Breast epithelium (tissue), 4 donors: ENCODE measurements at places on chromosomes 3 and 15. TPM values are rescaled to one million over a fixed set of nuclear protein-coding genes. Genes with fewer than 3 reads are reported as not detected.
A peak's percentile ranks its signal among the peaks of the same experiment; 100 is the strongest.

RPUSD2 gene
- 7.2 TPM for total RNA-seq

USP50 gene
- 1.3 TPM for total RNA-seq

DNA sequence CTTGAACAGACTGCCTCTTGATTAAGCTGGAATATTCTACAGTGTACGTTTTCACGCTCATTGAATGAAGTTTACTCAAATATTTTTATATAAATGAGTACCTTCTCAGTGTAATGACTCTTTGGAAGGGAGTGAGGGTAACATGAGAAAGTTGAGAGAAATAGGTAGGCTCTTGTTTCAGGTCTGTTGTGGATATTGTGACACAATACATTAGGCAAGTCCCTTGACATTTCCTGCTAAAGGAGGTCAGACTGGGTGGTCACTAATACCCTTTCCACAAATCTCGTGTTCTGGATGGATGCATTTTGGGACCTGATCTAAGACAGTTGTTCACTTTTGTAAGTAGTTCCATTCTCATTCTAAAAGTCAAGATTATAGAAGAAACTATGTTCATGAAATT lies 324.8 kb upstream of the AZI2 start:
- H3K4me1 ChIP-seq: no peaks in the 10 kb centered on the region
- no peaks in the 10 kb centered on the region for H3K27me3 ChIP-seq
- no peak for DNase-seq
- H3K27ac ChIP-seq: no peak overlapping the region

ELL3 gene
- 9.0 TPM for total RNA-seq

GRCh38 chr15:71393383-71393782 lies 278.1 kb downstream of the THSD4 start:
- no peaks in the 10 kb centered on the region for H3K4me1 ChIP-seq
- no peak overlapping the region for H3K27ac ChIP-seq
- DNase-seq: no peak
- no peak overlapping the region for H3K4me3 ChIP-seq
- no peaks in the 10 kb centered on the region for H3K27me3 ChIP-seq

- no peaks in the 10 kb centered on the region for H3K27me3 ChIP-seq
- H3K4me3 ChIP-seq: no peak overlapping the region
- H3K27ac ChIP-seq: no peak overlapping the region
- no peaks in the 10 kb centered on the region for H3K36me3 ChIP-seq
- peaks cover 10% of the 10 kb centered on the region for H3K4me1 ChIP-seq
Measured at GRCh38 chr15:78156653-78157052, 7.5 kb downstream of the IDH3A start.

DNA sequence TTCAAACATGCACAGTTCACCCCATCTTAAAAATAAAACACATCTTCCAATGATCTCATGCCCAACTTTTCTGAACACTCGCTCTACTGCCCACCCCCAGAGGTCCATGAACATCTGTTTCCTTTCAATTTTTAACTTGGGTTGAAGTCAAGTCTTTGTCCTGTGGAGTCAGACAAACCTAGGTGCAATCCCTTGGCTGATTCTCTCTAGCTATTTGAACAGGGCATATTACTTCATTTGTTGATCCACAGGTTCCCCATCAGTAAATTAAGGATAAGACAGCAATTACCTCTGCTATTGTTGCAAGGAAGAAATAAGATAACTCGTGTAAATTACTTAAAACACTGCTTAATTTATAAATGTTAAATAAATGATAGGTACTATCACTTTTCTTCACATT lies 180.1 kb downstream of the CNTN3 start:
- no peak for DNase-seq
- no peaks in the 10 kb centered on the region for H3K27me3 ChIP-seq
- H3K4me1 ChIP-seq: no peaks in the 10 kb centered on the region
- no peak overlapping the region for H3K4me3 ChIP-seq
- H3K27ac ChIP-seq: no peak overlapping the region
- H3K36me3 ChIP-seq: no peaks in the 10 kb centered on the region

DNA sequence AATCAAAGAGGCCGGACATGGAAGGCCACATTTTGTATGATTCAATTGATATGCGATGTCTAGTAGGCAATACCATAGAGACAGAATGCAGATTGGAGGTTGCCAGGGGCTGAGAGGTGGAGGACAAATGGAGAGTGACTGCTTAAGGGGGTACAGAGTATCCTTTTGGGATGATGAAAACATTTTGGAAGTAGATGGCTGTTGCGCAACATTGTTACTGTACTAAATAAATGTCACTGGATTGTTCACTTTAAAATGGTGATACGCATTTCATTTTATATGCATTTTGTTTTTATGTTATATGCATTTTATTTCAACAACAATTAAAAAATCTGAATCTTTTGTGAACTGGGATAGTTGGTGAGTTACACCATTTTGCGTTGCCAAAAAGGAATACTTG lies 99.7 kb upstream of the AGBL1 start:
- DNase-seq: no peak
- no peaks in the 10 kb centered on the region for H3K4me1 ChIP-seq
- H3K27me3 ChIP-seq: peaks cover 2% of the 10 kb centered on the region
- no peak overlapping the region for H3K27ac ChIP-seq
- no peaks in the 10 kb centered on the region for H3K36me3 ChIP-seq

GRCh38 chr15:83199288-83199687 lies 8.3 kb downstream of the HDGFL3 start:
- no peak overlapping the region for H3K27ac ChIP-seq
- H3K4me1 ChIP-seq: no peaks in the 10 kb centered on the region
- H3K27me3 ChIP-seq: no peaks in the 10 kb centered on the region
- H3K4me3 ChIP-seq: no peak overlapping the region

HRH1 gene
- total RNA-seq: 3.9 TPM

EEFSEC gene
- 13.9 TPM for total RNA-seq

GOLGA8J gene
- not detected for total RNA-seq

CLDN1 gene
- total RNA-seq: 51.8 TPM

DNA sequence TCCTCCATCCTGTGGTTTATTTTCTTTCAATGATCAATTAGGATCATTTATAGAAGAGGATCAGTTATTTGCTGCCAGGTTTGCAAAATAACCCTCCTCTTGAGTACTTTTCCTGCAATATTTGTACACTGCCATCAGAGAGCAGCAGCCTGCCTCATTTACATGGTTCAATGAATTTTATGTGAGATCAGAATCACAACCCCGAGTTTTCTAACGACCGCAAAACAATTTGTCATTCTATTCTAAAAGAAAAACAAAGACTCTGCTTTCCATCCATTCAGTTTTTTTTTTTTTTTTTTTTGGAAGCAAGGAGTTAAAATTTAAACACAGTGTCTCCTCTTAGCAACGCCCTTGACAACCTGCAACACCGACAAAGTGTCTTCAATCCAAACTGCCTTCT lies 146.9 kb downstream of the RAB11A start:
- no peaks in the 10 kb centered on the region for H3K4me1 ChIP-seq
- no peak overlapping the region for H3K27ac ChIP-seq
- no peaks in the 10 kb centered on the region for H3K27me3 ChIP-seq
- no peak for DNase-seq
- no peaks in the 10 kb centered on the region for H3K36me3 ChIP-seq

DNA sequence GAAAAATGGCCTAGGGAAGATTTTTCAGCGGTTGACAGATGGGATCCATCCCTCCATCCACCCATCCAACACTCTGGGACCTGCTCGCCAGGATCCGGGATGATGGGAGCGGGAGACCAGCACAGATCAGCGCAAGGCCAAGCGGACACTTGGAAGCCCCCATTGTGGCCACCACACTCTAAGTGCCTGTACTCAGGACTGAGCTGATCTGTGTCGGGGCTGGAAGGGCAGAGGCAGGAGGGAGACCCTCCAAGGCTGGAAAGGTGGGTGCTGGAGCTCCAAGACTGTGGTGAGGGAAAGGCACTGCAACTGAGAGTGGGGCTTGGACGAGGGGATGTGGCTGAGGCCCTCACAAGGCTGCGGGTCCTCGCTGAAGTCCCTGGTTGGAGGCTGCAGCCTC lies 91.8 kb upstream of the TRPM1 start:
- no peaks in the 10 kb centered on the region for H3K4me1 ChIP-seq
- H3K36me3 ChIP-seq: no peaks in the 10 kb centered on the region
- no peak overlapping the region for H3K27ac ChIP-seq
- DNase-seq: no peak
- H3K27me3 ChIP-seq: no peaks in the 10 kb centered on the region
- H3K4me3 ChIP-seq: no peak overlapping the region

CHD2 gene
- 137 TPM for total RNA-seq

DNA sequence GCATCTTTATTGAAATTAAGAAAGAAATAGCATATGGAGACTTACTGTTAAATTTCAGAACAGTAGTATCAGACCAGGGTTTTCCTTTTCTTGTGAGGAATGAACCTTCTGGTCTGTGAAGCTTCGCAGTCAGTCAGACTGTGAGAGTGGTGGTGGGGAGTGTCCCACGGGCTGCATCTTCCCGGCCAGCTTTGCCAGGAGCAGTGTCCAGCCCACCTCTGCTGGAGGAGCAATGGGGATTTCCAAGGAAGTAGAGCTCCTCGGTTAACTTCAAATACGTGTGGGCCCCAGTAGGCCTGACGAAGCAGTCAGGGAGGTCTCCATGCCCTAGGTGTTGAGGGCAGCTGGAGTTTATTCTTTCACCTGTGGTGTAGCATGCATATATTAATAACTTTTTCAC lies 40.9 kb upstream of the FBXL22 start:
- H3K27ac ChIP-seq: no peak overlapping the region
- H3K4me1 ChIP-seq: no peaks in the 10 kb centered on the region
- H3K4me3 ChIP-seq: no peak overlapping the region
- no peaks in the 10 kb centered on the region for H3K36me3 ChIP-seq
- no peak for DNase-seq

DNA sequence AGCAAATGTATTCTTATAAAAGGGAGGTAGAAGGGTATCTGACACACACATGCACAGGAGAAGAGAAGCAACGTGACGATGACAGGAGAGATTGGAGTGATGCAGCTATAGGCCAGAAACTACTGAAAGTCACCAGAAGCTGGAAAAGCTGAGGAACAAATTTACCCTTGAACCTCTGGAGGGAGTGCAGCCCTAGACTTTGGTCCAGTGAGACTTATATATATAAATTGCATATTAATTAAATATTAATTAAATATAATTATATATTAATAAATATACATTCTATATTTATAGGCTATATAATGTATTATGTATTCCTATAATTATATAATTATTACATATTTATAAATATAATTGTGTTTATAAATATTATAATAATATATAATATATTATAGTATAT lies 96.5 kb upstream of the LMCD1 start:
- no peak overlapping the region for H3K4me3 ChIP-seq
- DNase-seq: no peak
- H3K27ac ChIP-seq: no peak overlapping the region
- no peaks in the 10 kb centered on the region for H3K27me3 ChIP-seq

SMAD3 gene
- total RNA-seq: 33.4 TPM

- no peak overlapping the region for H3K4me3 ChIP-seq
- no peaks in the 10 kb centered on the region for H3K27me3 ChIP-seq
- H3K4me1 ChIP-seq: no peaks in the 10 kb centered on the region
Measured at GRCh38 chr15:65416845-65417416, 5.8 kb downstream of the IGDCC4 start.

DNA sequence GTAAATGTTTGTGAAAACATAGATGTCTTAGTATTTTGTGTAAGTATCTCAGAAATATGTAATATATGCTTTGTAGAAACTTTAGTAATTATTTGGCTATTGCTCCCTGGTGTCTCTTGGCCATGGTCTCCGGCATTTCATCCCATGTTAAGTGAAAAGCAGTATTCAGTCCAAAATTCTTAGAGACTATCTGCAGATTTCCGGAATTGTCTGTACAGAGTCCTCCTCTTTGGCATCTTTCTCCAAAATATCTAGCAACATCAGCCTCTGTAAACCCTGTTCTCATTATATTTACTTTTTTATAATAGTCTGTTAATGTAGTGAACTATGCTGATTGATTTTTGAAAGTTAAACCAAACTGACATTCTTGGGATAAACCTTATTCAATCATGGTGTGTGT lies 352.7 kb downstream of the ARPP21 start:
- no peak overlapping the region for H3K27ac ChIP-seq
- H3K27me3 ChIP-seq: no peaks in the 10 kb centered on the region
- no peak for DNase-seq
- no peaks in the 10 kb centered on the region for H3K36me3 ChIP-seq

DNA sequence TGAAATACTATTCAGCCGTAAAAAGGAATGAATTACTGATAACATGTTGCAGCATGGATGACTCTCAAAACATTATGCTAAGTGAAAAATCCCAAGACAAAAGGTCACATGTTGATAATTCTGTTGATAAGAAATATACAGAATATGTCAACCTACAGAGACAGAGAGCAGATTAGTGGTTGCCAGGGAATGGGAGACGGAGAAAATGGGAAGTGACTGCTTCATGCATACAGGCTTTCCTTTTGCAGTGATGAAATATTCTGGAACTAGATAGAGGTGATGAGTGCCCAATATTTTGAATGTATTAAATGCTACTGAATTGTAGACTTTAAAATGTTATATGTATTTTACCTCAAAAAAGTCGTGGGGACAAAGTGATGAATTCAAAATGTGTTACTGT lies 56.2 kb downstream of the ABHD2 start:
- no peak overlapping the region for H3K4me3 ChIP-seq
- H3K27ac ChIP-seq: peak overlapping the region; percentile 40
- no peaks in the 10 kb centered on the region for H3K4me1 ChIP-seq

TRIM71 gene
- under 0.01 TPM for total RNA-seq

FETUB gene
- not detected for total RNA-seq

GRCh38 chr3:118890206-118890605 lies 144.4 kb downstream of the IGSF11 start:
- no peaks in the 10 kb centered on the region for H3K4me1 ChIP-seq
- no peak for DNase-seq
- no peaks in the 10 kb centered on the region for H3K27me3 ChIP-seq
- H3K36me3 ChIP-seq: no peaks in the 10 kb centered on the region
- no peak overlapping the region for H3K4me3 ChIP-seq

DNA sequence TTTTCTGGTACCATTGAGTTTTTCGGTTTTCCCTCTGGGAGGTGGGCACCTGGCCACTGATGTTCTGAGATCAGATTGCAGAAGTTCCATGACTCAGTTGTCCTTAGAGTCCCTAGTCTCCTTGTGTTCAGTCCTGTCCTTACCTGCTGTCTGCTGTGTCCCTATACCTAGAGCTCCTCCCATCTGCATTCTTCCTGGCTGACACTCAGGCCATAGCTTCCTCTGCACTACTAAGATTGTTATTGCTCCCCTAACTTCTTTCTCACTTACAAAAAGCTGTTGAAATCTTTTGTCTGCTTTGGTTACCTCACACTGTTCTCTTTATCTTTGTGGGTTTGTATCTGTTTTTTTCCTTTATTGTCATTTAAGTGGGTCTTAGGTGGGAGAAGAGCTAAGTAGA lies 13.2 kb downstream of the USP3 start:
- H3K4me3 ChIP-seq: no peak overlapping the region
- H3K27me3 ChIP-seq: no peaks in the 10 kb centered on the region
- H3K27ac ChIP-seq: no peak overlapping the region
- no peak for DNase-seq

RETNLB gene
- not detected for total RNA-seq

SLC2A2 gene
- total RNA-seq: not detected

TGM4 gene
- not detected for total RNA-seq

CPB1 gene
- 33.8 TPM for total RNA-seq

DNA sequence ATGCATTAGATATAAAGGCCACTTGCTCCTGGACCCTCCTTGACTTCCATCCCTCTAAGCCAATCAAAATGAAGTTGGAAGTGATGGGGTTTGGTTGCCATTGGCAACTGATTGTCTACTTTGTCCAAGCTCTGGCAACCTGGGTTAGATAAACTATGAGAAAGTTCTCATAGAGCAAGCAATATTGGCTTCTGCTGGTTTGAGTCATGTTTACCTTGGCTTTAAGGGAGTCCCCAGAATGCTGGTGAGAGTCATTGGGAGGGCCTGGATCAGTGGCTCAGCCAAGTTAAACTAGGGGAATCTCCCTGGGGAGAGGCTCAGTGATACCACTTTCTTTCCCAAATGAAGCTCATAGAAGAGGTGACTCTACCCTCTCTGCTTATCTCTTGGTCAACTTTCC lies 176.3 kb upstream of the ROPN1 start:
- H3K27ac ChIP-seq: no peak overlapping the region
- H3K36me3 ChIP-seq: no peaks in the 10 kb centered on the region
- no peaks in the 10 kb centered on the region for H3K27me3 ChIP-seq
- H3K4me1 ChIP-seq: no peaks in the 10 kb centered on the region
- no peak for DNase-seq
- H3K4me3 ChIP-seq: no peak overlapping the region
